NCI-H510A (cell line): ENCODE measurements at places on chromosomes 13 and 19.

- no peak for DNase-seq
Observed at GRCh38 chr19:57319869-57320179, 448 bp upstream of the ZNF543 start.

DNA sequence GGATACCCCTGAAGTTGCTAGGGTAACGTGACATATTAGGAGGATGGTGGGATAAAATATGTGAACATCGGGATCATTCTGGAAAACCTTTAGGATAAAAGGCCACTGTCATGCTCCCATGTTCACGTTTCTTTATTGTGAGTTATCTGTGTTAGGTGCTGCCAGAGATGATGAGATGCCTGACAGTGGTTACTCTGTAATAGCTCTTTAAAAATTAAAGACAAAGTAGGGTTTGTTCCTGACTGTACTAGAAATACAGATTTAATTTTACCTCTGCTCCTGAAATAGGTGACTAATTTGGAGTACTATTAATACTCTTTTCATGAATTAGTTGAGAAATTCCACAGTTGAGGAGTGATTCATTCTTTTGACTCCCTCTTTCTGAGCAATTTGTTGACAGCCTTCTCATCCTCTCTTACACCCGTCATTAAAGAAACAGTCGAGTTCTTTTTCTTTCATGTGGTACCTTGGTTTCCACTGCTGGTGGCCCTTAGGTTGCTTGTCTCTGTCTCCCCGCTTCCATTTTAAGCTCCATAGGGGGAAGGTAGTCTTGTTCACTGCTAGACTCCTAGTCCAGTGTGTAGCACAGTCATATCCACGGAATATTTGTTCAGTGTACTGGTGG lies 28.4 kb downstream of the SAE1 start:
- DNase-seq: no peak

- DNase-seq: no peak
Observed at GRCh38 chr13:69199664-69200063, 908.0 kb upstream of the ATXN8OS start.

- DNase-seq: no peak
Observed at GRCh38 chr13:73505376-73505890, 446.6 kb downstream of the KLF5 start.

DNA sequence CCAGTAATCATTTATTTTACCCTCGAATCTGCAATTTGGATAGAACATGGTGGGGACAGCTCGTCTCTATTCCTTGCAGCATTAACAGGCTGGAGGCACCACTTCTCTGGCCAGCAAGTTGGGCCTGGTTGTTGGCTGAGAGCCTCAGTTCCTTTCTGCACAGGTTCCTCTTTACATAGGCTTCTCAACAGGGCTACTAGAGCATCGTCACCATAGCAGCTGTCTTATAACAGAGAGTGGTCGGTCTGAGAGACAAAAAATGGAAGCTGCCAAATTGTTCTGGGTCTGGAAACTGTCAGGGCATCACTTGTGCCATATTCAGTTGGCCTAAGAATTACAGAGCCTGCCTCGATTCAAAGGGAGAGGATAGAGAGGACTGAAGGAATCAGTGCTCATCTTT lies 86.7 kb downstream of the DNAJC15 start:
- DNase-seq: no peak

GRCh38 chr13:24737042-24737441 lies 26.9 kb upstream of the RNF17 start:
- DNase-seq: no peak

- DNase-seq: no peak
Observed at GRCh38 chr19:49862391-49863253, 4.8 kb downstream of the PNKP start.

GRCh38 chr19:17949956-17950309 lies 17.0 kb upstream of the KCNN1 start:
- DNase-seq: peak; percentile 57

- no peak for DNase-seq
Observed at GRCh38 chr19:7845390-7846154, 15.6 kb downstream of the EVI5L start.

DNA sequence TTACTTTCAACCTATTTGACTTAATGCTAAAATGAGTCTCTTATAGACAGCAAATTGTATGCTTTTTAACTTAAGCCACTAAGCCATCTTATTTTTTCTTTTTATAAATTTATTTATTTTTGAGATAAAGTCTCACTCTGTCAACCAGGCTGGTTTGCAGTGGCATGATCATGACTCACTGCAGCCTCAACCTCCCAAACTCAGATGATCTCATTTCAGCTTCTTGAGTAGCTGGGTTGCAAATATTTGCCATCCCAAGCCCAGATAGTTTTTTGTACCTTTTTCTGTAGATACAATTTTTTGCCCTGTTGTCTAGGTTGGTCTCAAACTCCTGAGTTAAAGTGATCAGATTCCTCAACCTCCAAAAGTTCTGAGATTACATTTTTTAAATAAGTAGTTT lies 27.1 kb downstream of the ZNF714 start:
- DNase-seq: no peak

DNA sequence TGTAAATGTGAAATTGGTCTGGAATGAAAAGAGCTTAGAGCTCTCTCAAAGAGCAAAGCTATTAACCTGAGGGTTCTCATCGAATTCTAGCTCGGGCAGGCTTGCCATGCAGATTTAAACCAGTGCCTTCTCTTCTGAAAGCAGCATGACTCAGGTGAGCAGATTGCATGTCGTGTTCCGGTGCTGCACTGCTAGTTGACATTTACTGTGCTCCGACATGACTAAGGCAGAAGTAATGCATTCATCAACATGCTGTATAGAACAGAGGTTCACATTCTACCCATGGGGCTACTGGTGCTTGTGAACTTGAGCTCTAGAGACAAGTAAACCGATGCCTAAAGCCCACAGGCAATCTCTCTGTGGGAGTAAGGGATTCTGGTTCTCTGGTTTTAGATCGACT lies 947.7 kb downstream of the EFNB2 start:
- no peak for DNase-seq

DNA sequence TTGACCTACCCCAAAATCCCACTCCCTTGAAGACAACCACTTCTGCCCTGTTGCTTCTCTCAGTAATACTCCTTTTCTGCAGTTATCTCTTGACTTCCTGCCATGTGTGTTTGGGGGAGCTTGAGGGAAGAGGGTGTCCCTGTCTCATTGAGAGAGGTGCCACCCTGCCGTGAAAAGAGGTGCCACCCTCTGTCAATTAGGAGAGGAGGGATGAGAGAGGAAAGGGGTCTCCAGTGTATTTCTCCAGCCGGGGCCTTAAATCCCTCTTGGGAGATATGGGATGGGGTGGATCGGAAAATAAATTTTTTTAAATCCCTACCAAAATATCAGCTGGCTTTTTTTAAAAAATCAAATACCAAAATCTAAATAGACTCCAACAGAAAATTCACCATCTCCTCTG lies 16.5 kb downstream of the PLD3 start:
- DNase-seq: no peak

GRCh38 chr19:13014101-13014920 lies 19.0 kb downstream of the NFIX start:
- DNase-seq: no peak

DNA sequence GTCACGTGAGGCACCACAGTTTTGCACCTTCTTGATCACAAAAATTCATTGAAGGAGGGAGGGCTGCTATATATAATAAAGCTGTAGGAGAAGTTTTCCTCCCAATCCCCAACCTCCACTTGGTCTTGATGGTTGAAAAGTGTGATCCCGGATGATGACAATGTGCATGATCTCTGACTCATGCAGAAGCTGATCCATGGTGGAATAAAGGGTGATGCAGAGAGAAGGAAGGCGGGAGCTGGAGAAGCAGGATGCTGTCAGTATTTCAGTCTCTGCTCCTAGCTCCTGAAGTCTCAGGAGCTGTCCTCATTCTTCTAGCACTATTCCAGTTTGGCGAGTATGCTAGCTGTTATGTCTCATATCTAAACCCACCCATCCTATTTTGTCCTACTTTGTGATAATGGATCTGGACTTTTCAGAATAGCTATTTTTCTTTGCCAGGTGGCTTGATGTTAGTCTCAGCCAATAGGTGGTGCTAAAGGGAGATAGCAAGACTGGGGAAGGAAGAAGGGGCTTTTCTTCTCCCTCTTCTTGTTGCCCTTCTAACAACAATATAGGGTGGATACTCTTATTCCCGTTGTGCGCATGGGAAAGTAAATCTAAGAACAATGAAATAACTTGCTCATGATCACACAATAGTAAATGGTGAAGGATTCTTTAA lies 65.6 kb upstream of the HTR2A start:
- DNase-seq: no peak

GRCh38 chr13:59413126-59413525 lies 750.6 kb downstream of the DIAPH3 start:
- no peak for DNase-seq

DNA sequence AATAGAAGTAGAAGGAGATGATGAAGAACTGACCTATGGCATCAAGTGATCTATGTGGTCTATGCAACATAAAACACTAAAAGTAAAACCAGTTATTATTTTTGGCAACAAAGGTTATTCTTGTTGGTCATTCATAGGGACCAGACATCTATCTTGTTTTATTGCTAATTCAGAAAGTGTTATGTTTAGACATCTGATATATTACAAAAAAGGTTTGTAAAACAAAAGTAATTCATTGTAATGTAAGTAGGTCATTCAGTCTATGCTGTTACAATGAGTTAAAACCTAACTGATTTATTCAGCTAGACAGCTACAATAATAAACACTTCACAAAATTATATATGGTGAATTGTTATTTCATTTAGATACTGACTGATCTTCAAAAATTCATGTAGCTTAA lies 461.9 kb downstream of the PCDH17 start:
- DNase-seq: no peak

GRCh38 chr19:1568320-1569019 lies at the start of gene MEX3D:
Gene MEX3D, minus strand, starts transcription at chr19:1568325. Its CDS starts 267 bp downstream, at chr19:1568058.
- peak; percentile 21 for DNase-seq

GRCh38 chr13:37068962-37069361 lies 9.5 kb upstream of the SUPT20H start:
- no peak for DNase-seq

DNA sequence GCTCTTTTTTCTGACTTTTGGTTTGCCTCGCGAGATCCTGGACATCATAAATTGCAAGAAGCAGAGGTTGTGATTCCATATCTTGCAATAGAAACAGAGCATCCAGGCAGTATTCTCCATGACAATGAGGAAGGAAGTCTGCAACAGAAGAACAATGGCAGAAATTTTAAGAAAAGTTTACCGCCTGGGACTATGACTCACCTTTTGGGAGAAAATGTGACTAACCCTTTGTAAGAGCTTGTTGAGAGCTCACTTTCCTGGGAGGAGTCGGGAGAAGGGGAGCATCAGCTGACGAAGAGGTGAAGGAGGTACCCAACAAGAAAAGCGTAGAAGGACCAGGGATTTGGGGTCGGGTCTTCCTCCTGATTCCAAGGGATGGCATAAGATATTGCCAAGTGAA lies 34.3 kb upstream of the TNFSF11 start:
- DNase-seq: no peak

DNA sequence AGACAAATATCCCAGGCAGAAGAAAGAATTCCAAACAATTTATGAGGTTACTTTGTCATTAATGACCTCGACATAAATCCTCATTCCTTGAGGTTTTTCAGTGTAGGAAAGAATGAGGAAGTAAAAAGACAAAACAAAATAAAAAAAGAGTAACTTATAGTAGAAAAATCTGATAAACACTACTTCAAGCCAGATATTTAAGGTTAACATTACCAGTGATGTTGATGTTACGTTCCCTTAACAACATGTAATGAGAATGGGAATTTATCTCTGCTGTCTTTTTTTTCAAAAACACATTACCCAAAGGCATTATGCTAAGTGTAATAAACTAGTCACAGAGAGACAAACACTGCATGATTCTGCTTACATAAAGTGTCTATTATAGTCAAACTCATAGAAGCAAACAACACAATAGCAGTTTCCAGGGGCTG lies 935.1 kb downstream of the SLITRK1 start:
- no peak for DNase-seq

GRCh38 chr19:38733493-38734175 lies 10.6 kb downstream of the CAPN12 start:
- no peak for DNase-seq

DNA sequence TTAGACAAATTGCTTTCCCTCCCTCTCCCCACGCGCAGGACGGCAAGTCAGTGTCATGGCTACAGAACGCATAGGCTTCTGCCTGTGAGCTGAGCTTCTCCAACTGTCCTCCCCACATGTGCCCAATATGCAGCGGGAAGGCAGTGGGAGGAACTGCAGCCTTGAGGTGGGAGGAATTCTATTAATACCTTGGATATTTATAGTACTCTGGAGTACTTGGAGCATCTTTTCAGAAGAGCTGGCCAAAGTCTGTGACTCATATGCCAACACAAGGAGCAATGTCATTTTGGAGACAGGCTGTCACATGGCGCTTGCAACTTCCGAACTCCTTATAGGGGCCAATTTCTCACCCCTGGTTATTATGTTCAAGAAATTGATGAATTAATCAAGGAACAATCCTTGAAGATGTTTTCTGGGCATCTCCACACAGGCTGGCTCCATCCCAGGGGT lies 245.0 kb upstream of the SERP2 start:
- DNase-seq: no peak

DNA sequence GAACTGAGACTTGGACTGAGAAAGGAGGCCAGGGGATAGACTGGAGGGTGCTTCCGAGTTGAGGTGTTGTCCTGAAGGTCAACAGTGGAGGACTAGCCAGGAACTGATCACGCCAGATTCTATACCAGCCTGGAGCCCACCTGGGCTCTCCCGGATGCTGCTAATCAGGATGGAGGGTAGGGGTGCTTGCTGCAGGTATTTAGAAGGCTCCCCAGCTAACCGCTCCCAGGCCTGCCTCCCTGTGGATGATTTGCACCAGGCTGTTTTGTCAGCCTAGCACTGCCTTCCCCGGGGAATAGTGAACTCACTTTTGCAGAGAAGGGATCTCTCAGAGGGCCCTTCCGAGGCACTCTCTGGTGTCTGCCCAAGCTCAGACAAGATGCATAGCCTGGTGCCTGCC lies 60.5 kb upstream of the KCTD15 start:
- DNase-seq: no peak

GRCh38 chr19:8557642-8558238 lies 19.5 kb downstream of the MYO1F start:
- DNase-seq: no peak

DNA sequence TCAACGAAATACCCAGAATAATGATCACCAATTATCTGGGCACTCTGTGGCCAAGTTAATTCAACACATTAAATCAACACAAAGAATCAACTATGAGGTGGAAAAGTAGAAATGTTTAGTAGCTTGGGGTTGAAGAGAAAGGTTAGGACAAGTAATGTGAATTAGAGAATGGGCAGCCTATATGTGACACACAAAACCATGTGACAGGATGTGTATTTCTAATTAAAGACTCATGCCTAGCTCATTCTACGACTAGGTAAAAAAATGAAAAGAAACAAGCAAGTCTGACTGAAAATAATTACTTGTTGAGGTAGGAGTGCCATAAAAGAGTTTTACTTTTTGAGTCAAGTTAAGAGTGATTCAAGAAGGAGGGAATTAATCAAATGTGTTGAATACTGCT lies 2646.0 kb upstream of the PCDH20 start:
- no peak for DNase-seq

GRCh38 chr19:55433292-55433691 lies 9.8 kb downstream of the SHISA7 start:
- DNase-seq: no peak

DNA sequence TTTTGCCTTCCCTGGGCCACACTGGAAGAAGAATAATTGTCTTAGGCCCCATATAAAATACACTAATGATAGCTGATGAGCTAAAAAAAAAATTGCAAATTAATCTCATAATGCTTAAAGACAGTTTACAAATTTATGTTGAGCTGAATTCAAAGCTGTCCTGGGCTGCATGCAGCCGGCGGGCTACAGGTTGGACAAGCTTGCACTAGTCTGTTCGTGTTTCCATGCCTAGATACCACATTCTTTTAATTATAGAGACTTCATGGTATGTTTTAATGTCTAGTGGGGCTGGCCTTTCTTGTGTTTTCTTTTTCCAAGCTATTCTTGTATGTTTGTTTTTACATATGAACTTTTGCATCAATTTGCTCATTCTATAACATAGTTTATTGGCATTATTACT lies 90.6 kb downstream of the SGCG start:
- no peak for DNase-seq
